ENCODE measurements at places on chromosomes 1 and 21. TPM values are rescaled to one million over a fixed set of nuclear protein-coding genes. Genes with fewer than 3 reads are reported as not detected.
A peak's percentile ranks its signal among the peaks of the same experiment; 100 is the strongest.

DNA sequence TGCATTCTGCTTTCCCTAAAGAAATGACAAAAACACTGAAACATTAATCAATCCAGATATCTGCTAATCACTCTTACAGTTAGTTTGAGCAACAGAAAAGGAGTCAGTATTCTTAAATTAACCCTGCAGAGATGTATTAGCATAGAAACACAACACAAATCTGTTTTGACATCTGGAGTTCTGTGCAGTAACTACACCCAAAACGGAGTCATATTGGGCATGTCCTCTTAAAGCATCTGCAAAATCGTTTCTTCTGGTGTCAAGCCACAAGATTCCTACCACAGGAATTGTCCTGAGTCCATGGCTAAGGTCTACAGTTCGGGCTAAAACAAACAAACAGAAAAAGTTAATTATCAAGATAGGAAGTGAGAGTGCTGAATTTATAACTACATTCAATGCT lies 332.1 kb upstream of the PKN2 start:
- no peaks in the 10 kb centered on the region for H3K36me3 ChIP-seq
- H3K27ac ChIP-seq = no peak overlapping the region
- H3K4me3 ChIP-seq = no peak overlapping the region
- no peaks in the 10 kb centered on the region for H3K27me3 ChIP-seq
- H3K4me1 ChIP-seq = no peaks in the 10 kb centered on the region

- H3K36me3 ChIP-seq = no peaks in the 10 kb centered on the region
- DNase-seq = no peak
- H3K27me3 ChIP-seq = no peaks in the 10 kb centered on the region
Measured at GRCh38 chr1:64492424-64492823, 22.5 kb downstream of the CACHD1 start.

DNA sequence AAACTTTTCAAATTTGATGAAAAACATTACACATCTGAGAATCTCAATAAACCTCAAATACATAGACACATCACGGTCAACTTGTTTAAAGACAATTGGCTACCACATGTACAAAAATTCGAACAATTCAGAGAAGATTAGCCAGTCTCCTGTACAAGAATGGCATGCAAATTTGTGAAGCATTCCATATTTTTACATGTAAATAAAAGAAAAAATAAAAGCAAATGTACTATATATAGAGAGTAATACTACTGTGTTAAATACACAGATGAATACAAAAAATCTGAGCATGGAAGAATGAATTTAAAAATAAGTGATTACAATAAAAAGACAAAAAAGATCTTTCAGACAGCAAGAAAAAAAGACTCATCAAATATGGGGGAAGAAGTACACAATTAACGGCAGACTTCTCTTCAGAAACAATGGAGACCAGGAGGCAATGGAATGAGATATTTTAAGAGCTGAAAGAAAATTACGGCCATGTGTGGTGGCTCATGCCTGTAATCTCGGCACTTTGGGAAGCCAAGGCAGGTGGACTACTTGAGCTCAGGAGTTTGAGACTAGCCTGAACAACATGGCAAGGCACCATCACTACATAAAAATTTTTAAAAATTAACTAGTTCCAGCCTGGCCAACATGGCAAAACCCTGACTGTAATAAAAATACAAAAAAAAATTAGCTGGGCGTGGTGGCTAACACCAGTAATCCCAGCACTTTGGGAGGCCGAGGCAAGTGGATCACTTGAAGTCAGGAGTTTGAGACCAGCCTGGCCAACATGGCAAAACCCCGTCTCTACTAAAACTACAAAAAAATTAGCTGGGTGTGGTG lies 23.2 kb downstream of the HAX1 start:
- DNase-seq = no peak
- no peak overlapping the region for H3K4me3 ChIP-seq
- H3K27ac ChIP-seq = no peak overlapping the region
- H3K4me1 ChIP-seq = no peaks in the 10 kb centered on the region
- H3K36me3 ChIP-seq = peaks cover 8% of the 10 kb centered on the region

DNA sequence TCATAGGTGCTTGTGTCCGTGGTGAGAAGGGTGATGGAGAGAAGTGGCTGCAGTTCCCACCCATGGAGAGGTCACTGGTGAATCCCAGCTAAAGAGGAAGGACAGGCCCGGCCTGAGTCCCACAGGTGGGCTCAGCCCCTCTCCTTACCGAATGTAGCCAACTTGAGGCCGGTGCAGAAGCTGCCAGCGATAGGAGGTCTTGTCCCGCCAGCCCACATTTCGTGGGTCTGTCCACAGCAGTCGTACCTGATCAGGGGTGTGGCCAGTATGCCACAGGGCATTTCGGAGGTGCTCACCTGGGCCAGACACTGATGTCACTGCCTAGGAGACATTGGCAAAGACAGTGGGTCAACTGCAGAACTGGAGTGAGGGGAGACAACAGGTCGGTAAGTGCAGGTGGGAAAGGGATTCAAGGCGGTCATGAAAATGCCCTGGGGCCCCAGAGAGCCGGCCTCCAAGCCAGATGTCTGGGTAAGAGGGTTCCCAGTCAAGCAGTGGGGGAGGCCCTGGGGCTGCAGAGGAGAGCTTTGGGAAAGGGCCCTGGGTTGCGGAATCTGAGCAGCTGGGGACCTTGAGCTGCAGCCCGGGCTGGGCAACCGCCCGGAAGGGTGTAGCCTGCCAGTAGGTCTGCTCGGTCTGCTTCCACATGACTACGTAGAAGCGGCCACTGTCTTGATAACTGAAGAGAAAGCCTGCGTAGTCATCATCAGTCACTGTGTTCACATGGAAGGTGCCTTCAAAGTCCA lies 10.6 kb downstream of the THBS3 start:
- no peak for DNase-seq
- no peaks in the 10 kb centered on the region for H3K36me3 ChIP-seq
- H3K27me3 ChIP-seq = no peaks in the 10 kb centered on the region
- H3K4me1 ChIP-seq = peaks cover 30% of the 10 kb centered on the region
- H3K4me3 ChIP-seq = no peak overlapping the region
- H3K27ac ChIP-seq = no peak overlapping the region

DNA sequence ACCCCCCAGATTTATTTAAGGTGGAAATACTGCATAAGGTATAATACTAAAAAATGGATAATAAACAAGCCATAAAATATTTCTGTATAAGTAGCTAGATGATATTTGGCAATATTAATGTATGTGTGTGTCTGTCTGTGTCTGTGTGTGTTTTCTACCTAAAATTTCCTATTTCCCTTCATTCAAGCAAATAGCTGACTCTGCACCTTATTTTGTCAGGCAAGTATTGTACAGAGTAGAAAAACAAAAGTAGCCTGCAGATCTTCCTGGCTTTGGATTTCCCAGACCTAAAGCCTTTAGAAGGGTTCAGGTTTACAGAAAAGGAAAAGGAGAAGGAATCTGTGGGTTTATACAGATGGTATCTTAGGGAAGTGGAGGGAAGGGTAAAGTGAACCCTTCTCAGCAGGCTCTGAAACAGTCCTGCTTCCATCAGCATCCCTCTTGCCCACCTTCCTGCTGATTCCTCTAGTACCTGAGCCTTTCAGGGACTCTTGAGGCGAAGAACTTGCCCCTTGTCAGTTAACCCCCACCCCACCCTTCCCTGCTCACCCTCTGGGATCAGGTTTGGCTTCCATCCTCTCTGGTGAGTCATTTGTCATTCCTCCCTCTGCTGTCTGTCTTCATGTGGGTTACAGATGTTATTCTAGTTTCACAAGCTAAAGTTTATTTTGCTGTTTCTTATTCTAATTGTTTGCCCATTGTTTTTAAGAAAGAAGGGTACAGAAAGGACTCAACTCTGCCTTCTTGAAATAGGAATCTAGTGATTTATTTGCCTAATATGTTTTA lies 21.7 kb upstream of the RGS16 start:
- no peaks in the 10 kb centered on the region for H3K36me3 ChIP-seq
- peaks cover 12% of the 10 kb centered on the region for H3K27me3 ChIP-seq
- peaks cover 91% of the 10 kb centered on the region for H3K4me1 ChIP-seq
- H3K4me3 ChIP-seq = no peak overlapping the region

DNA sequence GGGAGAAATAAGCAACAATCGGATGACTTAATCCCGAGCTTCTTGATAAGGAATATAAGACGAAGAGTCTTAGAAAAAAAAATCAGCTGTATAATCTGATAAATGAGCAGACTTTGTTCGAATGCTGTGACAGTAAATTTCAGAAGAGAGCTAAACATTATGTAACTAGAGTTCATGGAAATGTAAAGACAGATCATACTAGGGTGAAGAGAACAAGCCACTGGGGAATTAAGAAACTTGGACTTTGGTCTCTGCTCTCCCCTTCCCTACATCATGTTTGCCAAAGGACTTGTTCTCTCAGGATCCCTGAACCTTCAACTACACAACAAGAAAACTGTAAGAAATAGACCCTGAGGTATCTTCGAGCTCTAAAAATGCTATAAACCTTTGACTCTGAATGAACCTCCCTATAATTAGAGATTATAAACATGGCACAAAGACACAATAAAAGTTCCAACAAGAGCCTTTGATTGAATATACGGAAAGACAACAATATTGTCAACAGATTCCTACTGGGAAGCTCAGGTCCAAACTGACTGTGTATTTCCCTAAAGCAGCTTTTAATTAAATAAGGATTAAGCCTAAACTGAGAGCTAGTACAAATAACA lies 27.5 kb downstream of the FRRS1 start:
- no peaks in the 10 kb centered on the region for H3K27me3 ChIP-seq
- no peak overlapping the region for H3K27ac ChIP-seq
- no peak for DNase-seq
- H3K4me3 ChIP-seq = no peak overlapping the region
- no peaks in the 10 kb centered on the region for H3K36me3 ChIP-seq

DNA sequence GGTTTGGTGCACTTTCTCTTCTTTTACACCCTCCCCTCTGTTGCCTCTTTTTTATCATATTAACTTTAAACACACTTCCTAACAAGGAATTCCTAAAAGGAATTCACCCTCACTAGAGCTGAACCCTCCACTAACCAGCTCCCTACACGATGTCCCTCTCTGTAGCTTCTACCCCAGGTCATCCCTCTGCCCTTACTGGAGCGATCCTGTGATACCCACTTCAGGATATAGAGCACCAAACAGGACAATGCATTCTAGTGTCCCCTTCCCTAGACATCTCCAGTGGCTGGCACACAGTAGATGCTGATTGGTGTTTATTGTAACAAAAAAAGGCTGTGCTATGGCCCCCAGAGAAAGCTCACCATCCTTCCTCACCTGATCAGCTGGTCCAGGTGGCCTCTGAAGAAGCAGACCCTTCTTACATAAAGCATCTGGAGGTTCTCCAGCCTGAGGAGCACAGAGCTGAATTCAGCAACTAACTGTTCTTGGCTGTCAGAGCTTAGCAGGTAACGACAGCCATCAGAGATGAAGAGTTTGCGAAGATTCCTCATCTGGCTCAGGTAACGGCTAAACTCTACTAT lies 1.4 kb downstream of the PRAMEF18 start:
- H3K27ac ChIP-seq = no peak overlapping the region
- no peaks in the 10 kb centered on the region for H3K4me1 ChIP-seq
- peaks cover 6% of the 10 kb centered on the region for H3K27me3 ChIP-seq

DNA sequence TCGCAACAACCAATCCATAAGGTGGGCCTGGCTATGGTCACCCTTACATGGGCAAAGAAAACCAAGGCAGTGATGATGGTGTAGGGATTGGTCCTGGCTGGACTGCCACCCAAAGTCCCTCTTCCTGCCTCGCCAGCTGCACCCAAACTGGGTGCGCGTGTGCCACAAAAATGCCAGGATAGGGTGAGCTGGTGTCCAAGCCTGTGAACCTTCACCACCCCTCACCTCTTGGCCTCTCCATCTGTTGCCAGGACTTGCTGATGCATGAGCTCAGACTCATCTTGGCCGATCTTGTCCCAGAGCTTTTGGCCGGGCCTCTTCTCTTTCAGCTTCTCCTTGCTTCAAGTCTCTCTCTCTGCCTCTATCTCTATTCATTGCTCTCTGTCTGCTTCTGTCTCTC lies 41.8 kb downstream of the FOXD2 start:
- DNase-seq = no peak
- no peak overlapping the region for H3K4me3 ChIP-seq
- no peak overlapping the region for H3K27ac ChIP-seq
- no peaks in the 10 kb centered on the region for H3K36me3 ChIP-seq
- no peaks in the 10 kb centered on the region for H3K4me1 ChIP-seq

DNA sequence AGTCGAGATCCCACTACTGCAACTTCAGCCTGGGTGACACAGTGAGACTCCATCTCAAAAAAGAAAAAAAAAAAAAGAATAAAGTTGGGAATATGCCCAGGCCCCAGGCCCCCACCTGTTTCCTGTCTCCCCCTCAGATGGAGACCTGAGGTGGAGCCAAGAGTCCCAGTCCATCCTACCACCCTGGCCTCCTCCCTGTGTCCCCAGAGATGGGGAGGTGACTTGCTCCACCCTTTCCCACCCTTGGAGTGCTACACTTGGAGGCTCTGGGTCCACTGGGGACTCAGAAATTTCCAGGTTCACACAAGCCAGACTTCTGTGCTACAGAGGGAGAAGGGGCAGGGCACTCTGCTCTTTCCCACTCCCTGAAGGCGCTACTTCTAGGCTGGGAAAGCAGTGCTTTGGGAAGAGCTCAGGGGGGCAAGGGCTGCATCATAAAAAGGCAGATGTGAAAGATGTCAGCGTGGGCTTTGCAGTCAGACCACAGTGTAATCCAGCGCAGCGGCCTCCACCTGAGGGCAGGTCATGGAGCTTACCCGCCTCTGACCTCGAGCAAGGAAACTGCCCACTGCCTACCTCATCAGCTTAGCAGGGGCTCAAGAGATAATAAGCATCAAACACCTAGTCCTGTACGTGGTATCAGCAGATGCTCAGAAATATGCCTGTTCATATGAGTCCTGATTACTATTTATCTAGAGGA lies 13.4 kb downstream of the TMEM63A start:
- H3K27me3 ChIP-seq = no peaks in the 10 kb centered on the region
- H3K36me3 ChIP-seq = peaks cover 9% of the 10 kb centered on the region
- H3K4me3 ChIP-seq = no peak overlapping the region

DNA sequence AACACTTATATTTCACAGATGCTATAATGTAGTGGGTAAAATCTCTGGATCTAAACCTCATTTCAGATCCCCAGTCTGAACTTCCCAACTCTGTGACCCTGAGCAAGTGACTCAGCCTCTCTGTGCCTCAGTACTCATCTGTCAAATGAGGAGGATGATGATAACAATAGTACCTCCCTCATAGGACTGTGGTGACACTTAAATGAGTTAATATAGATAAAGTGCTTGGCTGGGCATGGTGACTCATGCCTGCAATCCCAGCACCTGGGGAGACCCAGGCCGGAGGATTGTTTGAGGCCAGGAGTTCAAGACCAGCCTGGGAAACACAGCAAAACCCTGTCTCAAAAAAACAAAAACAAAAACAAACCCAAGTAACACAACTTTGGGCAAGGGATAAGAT lies 4.7 kb upstream of the ECE1 start:
- H3K4me3 ChIP-seq = peak overlapping the region; percentile 91
- H3K27ac ChIP-seq = peak overlapping the region; percentile 92
- peak; percentile 71 for DNase-seq
- H3K36me3 ChIP-seq = peaks cover 4% of the 10 kb centered on the region
- H3K27me3 ChIP-seq = no peaks in the 10 kb centered on the region

GRCh38 chr1:2135941-2136340 lies 58.6 kb downstream of the FAAP20 start:
- H3K4me1 ChIP-seq = peaks cover 13% of the 10 kb centered on the region
- no peak for DNase-seq

GRCh38 chr1:206713070-206713469 lies 28.4 kb downstream of the MAPKAPK2 start:
- peaks cover 86% of the 10 kb centered on the region for H3K4me1 ChIP-seq
- DNase-seq = peak; percentile 38
- no peaks in the 10 kb centered on the region for H3K36me3 ChIP-seq
- H3K27ac ChIP-seq = peak overlapping the region; percentile 29
- H3K4me3 ChIP-seq = peak overlapping the region; percentile 37

The TEDDM1 gene
- total RNA-seq = not detected

The IGFN1 gene
- 0.46 TPM for total RNA-seq

The RAB42 gene
- not detected for total RNA-seq

The RBM8A gene
- total RNA-seq = 238 TPM

The TRAF3IP3 gene
- 157 TPM for total RNA-seq

The FCER1G gene
- total RNA-seq = 1.8 TPM

Measured in activated T-cell treated with anti-CD3 and anti-CD28 coated beads, Interleukin-2, amount 50 U/mL, for 72 hours (primary cell).